Stromal cell of bone marrow (primary cell): ENCODE measurements at places on chromosomes 11 and 22.
A peak's percentile ranks its signal among the peaks of the same experiment; 100 is the strongest.

DNA sequence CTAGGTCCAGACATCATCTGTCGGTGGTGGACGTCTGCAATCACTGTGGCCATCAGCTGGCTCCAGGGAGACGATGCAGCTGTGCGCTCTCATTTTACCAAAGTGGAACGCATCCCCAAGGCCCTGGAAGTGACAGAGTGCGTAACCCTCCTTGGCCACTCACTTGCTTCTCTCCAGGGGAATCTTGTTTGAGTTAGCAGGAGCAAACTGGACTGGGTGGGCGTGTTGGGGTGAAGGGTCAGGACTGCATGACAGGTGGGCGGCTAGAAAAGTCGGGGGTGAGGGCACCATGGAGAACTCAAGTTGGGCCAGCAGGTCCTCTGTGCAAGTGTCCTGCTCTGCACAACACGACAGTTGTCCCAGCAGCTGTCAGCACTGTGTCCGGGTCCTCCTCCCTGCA is 16.2 kb downstream of the SHISA8 start:
- DNase-seq, result no peak

DNA sequence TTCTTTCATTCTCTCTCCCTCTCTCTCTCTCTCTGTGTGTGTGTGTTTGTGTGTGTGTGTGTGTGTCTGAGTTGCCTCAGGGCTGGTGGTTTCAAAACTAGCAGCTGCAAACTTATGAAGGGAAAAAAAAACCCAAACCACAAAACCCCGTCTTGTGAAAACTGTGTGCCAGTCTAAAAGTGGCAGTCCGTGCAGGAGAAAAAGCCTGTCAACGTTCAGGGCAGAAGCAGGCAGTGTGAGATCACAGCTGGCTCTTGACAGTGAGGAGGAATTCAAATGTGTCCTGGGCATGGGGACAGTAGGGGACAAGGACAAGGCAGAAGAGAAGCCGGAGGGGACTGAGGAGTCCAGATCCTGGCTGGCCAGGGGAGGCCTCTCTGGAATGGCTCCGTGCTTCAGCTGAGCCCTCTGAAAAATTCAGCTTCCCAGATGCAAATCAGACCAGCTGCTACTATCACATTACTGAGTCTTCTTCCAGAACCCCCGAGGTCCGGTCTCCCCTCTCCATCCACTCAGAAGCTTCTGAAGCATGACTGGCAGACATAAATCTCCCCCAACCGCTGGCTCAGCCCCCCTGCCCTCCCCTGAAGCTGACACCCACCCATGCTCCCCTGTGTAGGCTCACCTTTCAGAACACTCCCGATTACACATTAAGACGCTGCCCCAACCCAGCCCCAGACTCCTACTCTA is 31.9 kb downstream of the FLI1 start:
- DNase-seq, result no peak

- DNase-seq, result no peak
Measured at GRCh38 chr22:50197856-50198623, 2.8 kb upstream of the SELENOO start.

DNA sequence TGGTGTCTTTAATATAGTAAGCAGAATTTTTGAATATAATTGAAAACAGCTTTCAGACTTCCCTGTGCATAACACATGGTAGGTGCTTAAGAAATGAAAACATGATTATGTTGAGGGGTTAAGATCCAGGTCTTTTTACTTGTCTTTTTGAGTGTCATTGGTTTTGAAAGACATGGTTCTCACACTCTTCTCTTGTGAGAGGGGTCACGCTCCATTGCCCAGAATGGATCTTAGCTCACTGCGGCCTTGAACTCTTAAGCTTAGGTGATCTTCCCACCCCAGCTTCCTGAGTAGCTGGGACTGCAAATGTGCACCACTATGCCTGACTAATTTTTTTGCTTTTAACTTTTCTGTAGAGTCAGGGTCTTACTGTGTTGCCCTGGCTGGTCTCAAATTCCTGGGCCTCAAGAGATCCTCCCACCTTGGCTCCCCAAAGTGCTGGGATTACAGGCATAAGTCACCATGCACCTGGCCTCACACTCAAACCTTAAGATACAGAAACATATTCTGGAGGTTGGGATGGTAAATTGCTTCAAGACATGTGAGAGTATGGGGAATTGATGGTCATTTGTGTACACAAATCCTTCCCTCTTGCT is 1.4 kb downstream of the SPCS2 start:
- no peak for DNase-seq

DNA sequence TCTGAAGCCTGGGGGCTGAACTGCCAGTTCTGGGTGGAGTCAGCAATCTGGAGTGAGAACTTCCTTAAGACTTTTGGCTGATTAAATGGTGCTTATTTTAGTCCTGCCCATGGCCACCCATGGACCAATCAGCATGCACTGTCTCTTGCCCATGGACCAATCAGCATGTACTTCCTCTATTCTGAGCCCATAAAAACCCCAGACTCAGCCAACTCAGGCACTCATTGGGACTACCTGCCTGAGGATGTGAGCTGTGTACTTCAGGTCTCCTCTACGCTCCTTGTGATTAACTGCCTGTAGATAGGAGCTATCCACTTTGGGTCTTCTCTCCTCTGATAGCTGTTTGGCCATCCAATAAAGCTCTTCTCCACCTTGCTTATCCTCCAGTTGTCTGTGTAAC is 342.3 kb upstream of the CCDC179 start:
- no peak for DNase-seq

- no peak for DNase-seq
Measured at GRCh38 chr11:75563501-75563977, 1.5 kb downstream of the SERPINH1 start.

DNA sequence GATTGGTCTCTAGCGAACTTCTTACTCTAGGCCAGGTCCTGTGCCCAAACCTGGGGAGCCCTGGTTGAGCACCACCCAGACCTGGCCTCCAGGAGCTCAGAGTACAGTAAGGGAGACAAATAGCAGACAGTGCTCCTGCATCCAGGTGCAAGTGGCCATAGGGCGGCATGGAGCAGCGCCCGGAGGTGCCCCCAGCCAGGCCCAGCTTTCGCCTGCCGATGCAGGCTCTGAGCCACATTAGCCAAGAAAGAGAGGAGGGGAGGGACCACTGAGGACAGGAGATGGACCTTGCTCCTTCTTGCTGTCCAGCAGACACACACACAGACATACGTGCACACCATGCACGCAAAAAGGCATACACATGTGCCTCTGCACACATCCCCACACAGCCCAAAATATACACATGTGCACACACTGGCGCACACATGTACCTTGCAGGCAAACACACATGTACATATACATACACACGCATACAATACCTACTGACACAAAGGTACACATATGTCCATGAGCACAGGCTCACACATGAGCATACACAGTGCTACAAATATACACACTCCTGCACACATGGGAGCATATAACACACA is 68.7 kb upstream of the FGF3 start:
- DNase-seq, result no peak

DNA sequence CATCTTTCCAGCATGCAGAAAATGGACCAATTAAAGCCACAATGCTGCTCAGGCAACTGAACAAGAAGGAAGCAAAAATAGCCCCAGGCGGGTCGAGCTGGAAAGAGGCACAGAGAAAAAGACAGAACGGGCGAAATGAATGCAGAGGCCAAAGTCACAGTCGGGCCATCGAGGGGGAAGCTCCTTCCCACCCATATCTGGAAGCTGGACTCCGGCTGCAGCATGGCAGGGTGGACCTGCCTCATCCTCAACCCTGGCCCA is 58.6 kb upstream of the PRDM11 start:
- DNase-seq, result no peak

DNA sequence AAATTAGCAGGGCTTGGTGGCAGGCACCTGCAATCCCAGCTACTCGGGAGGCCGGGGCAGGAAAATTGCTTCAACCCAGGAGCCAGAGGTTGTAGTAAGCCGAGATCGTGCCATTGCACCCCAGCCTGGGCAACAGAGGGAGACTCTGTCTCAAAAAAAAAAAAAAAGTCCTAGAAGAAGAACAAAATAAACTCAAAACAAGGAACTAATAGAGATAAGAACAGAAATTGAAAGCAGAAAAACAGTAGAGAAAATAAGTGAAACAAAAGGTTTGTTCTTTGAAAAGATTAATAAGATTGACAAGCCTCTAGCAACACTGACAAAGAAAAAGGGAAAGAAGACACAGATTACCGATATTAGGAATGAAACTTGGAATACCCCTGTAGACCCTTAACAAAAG is 45.1 kb upstream of the CBX7 start:
- no peak for DNase-seq

- peak; percentile 92 for DNase-seq
Measured at GRCh38 chr11:102599642-102600261, 25.4 kb downstream of the MMP20 start.

GRCh38 chr11:46075168-46075567 is 46.1 kb downstream of the PHF21A start:
- no peak for DNase-seq

DNA sequence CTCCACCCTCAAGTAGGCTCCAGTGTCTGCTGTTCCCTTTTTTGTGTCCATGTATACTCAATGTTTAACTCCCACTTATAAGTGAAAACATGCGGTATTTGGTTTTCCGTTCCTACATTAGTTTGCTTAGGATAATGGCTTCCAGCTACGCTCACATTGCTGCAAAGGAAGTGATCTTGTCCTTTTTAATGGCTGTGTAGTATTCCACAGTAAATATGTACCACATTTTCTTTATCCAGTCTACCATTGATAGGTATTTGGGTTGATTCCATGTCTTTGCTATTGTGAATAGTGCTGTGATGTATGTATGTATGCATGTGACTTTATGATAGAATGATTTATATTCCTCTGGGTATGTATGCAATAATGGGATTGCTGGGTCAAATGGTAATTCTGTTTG is 144.6 kb downstream of the BRD1 start:
- DNase-seq, result no peak

DNA sequence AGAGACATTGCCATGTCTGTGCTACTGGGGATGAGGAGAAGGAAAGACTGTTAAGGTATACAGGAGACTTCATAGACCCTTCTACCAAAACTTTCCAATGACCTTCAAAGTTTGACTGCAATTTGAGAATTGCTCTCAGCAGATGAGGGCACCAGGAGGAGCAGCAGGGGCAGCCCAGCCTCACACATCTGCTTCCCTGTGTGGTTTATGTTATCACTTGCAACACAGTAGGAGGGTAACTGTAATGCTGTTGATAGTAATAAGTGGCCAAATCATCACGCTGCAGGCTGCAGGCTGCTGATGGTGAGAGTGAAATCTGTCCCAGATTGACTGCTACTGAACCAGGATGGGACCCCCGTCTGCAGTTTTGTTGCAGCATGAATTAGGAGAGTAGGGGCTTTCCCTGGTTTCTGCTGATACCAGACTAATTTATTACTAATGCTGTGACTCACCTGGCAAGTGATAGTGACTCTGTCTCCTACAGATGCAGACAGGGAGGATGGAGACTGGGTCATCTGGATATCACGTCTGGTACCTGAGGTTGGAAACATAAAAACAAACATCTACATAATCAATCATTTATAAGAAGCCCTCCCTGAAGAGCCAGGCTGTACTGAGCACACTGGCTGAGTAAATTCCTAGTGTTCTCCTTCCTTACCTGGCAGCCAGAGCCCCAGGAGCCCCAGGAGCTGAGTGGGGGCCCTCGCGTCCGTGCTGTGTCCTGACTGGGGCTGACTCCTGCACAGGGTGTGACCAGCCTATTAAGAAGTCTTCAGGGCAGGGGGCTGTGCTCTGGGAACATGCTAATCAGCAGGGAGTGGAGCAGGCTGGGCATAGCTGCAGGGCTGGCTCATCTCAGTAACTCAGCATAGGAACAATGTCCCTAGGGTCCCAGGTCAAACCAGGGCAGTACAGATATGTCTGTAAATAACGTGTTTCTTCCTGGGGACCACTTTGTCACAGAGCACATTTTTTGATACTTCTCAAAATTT is 74.4 kb downstream of the GAB4 start:
- no peak for DNase-seq

DNA sequence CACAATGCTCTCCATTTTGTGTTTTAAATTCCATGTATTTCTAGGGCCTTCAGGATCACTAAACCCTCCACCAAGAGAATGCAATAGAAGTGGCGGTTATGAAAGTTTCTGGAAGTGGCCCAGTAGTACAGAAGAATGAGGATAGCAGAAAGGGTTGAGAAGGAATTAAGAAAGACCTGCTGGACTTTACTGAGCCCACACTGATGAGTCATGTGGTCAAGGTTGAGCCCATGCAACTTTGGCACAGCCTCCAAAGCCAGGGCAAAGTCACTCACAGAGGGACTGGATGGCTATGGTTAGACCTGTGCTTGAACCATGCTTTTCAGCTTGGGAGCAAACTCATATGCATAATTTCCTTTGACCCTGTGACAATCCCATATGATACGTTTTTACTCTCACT is 102.9 kb upstream of the PLET1 start:
- no peak for DNase-seq

GRCh38 chr22:38250643-38251340 is 22.0 kb downstream of the TMEM184B start:
- DNase-seq, result no peak

- DNase-seq, result no peak
Measured at GRCh38 chr11:100640646-100641045, 46.4 kb upstream of the ARHGAP42 start.

GRCh38 chr11:1735271-1735670 is 15.1 kb downstream of the IFITM10 start:
- no peak for DNase-seq

DNA sequence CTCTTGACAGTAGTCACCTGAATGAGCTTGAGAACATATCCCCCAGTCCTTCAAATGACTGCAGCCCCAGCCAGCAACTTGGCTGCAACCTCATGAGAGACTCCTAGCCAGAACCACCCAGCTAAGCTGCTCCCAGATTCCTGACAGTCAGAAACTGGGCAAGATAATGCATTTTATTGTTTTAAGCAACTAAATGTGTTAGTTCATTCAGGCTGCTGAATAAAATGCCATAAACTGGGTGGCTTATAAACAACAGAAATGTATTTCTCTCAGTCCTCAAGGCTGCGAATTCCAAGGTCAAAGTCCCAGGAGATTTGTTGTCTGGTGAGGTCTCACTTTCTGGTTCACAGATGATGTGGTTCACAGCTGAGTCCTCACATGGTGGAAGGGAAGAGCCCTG is 5.8 kb upstream of the PAMR1 start:
- DNase-seq, result no peak

- no peak for DNase-seq
Measured at GRCh38 chr11:117258576-117258975, 26.1 kb downstream of the RNF214 start.

GRCh38 chr11:102360681-102361080 is 13.7 kb downstream of the BIRC2 start:
- no peak for DNase-seq

GRCh38 chr22:38524429-38524828 is 18.3 kb upstream of the DDX17 start:
- no peak for DNase-seq

GRCh38 chr11:110133160-110133559 is 40.0 kb downstream of the ZC3H12C start:
- DNase-seq, result no peak

GRCh38 chr11:118260353-118260752 is 3.7 kb downstream of the MPZL2 start:
- DNase-seq, result no peak

- DNase-seq, result no peak
Measured at GRCh38 chr11:119919656-119920055, 190.7 kb upstream of the NECTIN1 start.

DNA sequence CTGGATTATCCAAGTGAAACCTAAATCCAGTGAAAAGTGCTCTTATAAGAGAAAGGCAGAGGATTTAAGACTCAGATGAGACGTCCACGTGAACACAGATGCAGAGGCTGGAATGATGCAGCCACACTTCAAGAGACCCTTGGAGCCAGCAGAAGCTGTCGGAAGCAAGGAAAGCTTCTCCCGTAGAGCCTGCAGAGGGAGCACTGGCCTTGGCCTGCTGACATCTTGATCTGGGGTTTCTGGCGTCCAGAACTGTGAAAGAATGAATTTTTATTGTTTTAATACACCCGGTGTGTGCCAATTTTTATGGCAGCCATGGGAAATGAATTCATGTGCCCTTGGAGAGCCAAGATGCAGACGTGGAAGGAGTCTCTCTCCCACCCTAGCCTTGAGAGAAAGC is 407.0 kb upstream of the B3GAT1 start:
- DNase-seq, result no peak
